Activated CD4-positive, alpha-beta T cell treated with anti-CD3 and anti-CD28 coated beads for 24 hours (primary cell): ENCODE measurements at places on chromosomes 1 and 21.

GRCh38 chr1:179030130-179030529 is 4.4 kb downstream of the FAM20B start:
- no peak for DNase-seq

DNA sequence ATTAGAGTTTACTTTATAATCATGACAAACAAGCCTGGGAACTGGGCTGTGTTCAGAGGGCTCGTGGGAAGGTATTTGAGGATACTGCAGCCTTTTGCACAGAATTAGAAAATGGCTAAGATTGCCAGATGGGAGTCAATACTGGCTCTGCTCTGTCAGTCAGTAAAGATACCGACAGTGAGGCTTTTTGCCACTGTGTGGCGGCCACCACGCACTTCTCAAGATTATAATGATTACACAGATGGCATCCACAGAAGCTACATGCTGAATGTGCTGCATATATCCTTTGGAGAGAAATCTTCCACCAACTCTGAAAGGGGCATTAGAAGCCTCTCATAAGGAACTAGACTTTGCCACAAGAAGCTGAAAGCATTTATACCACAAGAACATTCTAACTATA is 213.4 kb upstream of the PTBP2 start:
- no peak for DNase-seq

- DNase-seq, result no peak
These were observed 175.3 kb upstream of the KIAA0040 start for GRCh38 chr1:175367896-175368295.

GRCh38 chr1:220701974-220702373 is 11.8 kb downstream of the C1orf115 start:
- DNase-seq, result no peak

DNA sequence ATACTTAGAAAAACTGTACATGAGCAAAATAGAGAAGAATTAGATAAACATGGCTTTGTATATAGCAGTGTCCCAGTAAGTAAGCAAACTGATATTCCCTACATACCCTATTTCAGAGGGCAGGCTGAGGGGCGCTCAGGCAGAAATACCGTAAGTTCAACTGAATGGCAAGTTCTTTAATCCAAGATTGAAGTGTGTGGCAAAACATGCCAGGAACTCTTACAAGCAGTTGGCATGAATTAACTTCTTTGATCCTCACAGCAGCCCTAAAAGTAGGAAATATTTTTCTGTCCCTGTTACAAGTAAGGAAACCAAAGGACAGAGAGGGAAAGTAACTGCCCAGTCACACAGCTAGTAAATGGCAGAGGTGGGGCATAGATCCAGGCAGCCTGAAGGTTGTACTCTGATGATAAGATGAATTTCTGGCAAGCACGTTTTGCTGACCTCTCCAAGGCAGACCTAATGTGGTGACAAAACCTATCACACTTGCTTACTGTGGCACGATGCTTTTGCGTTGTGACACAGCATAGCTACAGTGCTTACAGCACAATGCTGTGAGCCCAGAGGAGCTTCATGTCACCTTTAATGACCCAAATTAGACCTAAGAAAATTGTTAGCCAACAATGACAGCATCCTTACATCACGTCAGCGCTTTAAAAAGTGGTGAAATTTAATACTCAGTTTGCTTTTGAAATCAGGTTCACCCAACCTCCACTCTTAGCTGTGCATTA is 35.0 kb upstream of the THEM4 start:
- DNase-seq, result no peak

- DNase-seq, result no peak
These were observed 89.7 kb upstream of the IFFO2 start for GRCh38 chr1:19045898-19046880.

- DNase-seq, result no peak
These were observed 85.8 kb upstream of the TMPRSS2 start for GRCh38 chr21:41593760-41594138.

DNA sequence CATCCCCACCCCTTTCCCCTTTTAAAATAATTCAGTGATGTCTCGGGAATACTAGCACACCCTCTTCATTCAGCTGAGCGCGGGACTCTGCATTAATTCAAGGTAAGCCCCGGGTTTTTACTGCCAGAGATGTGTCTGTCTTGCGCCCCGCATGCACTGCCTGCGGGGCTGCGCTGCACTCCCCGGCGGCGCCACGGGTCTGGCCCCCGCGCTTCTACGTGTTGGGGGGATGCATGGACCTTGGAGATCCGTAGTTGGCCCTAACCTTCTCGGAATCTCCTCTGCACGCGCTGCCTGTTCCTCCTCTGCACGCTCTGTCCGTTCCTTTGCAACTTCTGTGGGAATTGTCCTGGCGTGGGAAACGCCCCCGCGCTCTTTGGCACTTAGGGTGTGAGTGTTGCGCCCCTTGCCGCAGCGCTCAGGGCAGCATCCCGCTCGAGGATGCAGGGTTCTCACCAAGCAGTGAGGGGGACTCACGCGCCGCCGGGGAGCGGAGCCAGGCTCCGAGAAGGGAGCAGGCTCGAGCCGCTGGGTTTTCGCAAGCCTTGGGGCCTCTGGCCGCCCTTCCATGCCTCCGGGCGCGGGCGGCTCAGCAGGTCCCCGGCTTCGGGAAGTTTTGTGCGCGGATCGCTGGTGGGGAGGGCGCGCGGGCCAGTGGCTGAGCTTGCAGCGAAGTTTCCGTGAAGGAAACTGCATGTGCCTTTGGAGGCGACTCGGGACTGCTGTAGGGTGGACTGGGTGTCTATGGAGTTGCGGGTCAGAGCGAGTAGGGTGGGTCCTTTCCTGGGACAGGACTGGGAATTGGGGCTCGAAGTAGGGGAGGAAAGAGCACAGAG is 165.1 kb upstream of the CACNA1E start:
- DNase-seq, result no peak

- DNase-seq, result no peak
These were observed 11.8 kb downstream of the KANK4 start for GRCh38 chr1:62307446-62307845.

- DNase-seq, result no peak
These were observed 5.0 kb upstream of the RNF11 start for GRCh38 chr1:51231120-51231519.

GRCh38 chr21:46056450-46056903 is 41.4 kb upstream of the COL6A2 start:
- no peak for DNase-seq

DNA sequence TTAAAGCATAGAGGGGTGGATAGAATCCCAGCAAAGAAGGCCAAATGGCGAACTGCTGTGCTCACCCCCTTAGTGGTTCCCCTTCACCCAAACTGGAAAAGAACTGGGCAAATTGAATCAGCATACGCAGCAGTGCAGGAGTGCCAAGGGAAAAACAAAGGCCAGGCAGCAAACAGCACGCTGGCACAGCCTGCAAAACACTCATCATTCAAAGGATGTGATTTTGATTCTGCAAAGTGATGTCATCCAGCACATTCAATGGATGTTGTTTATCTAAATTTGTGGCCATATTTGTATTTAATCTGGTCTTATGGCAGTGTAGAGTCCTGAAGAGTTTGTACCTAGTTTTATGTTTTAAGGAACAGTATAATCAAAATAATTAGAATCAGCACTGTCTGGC is 71.8 kb upstream of the ECE1 start:
- no peak for DNase-seq

DNA sequence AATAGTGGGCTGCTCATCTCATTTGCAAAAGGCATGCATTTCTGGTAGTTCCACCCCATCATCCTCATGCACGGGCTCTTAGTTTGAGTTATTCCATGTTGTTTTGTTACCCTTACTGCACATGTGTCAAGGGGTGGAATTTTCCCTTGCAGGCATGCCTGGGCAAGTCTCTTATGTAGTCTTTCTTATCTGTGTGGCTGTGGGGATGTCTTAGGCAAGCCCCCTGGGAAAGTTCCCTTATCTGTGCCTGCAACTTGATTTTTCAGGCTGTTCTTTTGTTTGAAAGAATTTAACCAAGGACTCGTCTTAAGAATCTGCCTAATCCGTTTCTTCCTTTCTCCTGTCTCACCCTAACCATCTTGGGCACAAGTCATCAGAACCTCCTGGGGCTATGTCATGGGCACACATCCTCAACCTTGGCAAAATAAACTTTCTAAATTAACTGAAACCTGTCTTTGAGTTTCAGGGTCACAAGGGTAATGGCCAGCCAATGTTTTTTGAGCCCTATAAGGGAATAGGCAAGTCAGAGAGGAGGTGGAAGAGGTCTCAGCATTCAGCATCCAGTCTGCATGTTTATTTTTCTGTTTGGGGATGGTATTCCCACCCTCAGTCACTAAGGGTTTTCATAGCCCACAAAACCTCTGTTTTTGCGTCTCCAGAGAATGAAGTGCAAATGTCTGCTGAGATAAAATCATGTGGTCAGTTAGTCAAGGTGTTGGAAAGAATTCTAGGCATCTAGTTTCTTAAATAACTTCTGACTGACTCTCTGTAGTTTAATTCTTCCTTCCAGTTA is 579.7 kb downstream of the PLA2G4A start:
- no peak for DNase-seq

- no peak for DNase-seq
These were observed 359 bp downstream of the LRRC3 start for GRCh38 chr21:44455524-44456213.

- DNase-seq, result no peak
These were observed 97.4 kb upstream of the DUSP10 start for GRCh38 chr1:221839321-221839720.

- DNase-seq, result no peak
These were observed 10.4 kb downstream of the ARHGEF11 start for GRCh38 chr1:157035121-157035520.

GRCh38 chr1:233025567-233025966 is 75.2 kb downstream of the NTPCR start:
- no peak for DNase-seq

DNA sequence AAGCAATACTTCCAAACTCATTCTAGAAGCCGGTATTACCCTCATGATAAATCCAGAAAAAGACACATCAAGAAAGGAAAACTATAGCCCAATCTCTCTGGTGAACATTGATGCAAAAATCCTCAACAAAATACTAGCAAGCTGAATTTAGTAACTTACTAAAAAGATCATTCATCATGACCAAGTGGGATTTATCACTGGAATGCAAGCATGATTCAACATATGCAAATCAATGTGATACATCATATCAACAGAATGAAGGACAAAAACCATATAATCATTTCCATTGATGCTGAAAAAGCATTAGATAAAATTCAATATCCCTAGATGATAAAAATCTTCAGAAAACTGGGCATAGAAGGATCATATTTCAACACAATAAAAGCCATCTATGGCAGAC is 402.9 kb downstream of the TGFB2 start:
- DNase-seq, result no peak

DNA sequence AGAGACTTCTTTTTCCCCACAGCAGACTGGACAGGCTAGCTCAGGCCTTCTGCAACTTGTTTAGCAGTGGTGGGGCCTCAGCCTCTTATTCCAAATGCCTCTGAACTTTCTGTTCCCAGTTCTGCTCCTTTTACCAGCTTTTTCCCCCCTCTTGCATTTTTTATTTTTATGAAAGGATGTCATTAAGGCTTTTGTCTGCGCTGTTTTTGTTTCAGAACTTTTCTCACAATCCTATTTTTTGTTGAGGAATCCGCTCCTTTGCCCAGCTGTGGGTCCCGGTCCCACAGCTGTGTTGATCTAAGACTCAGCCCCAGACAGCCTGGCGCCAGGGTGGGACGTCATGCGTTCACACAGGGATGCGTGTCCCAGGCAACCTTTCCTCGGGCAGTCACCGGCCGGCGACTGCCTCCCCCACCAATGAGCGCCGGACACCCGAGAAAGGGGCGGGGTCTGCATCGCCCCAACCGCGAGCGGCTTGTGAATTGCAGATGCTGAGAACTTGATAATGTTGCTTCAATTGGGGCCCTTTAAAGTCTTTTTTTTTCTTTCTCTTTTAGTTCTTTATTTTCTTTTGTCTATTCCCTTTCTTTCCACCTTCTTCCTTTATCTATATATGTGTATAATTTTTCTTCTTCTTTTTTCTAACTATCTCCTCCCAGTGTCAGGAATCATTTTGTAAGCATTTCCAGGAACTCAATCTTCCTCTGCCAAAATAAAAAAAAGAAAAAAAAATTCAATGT is 3.0 kb upstream of the ID3 start:
- no peak for DNase-seq

DNA sequence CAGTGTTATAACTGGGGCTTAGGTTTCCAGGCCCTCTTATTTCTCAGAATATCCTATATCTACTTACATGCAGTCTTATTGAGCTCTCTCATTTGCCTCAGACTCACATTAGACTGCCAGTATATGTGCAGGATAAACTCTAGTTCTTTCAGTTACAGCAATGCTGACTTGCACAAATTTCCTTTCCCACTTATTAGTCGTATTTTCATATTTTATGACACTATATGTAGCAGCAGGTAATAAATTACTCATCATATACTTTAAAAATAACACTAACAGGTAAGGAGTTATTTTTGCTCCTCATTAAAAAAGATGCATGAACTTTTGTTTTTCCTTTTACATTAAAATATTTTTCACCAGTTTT is 65.7 kb downstream of the GADD45A start:
- DNase-seq, result no peak

GRCh38 chr1:17878837-17879236 is 123.7 kb downstream of the ACTL8 start:
- no peak for DNase-seq

- peak; percentile 20 for DNase-seq
These were observed at the start of gene SLC45A3 for GRCh38 chr1:205680073-205680851. TSS of gene SLC45A3 (minus strand) at chr1:205680509. CDS start at chr1:205664656, 15,853 bp downstream.

DNA sequence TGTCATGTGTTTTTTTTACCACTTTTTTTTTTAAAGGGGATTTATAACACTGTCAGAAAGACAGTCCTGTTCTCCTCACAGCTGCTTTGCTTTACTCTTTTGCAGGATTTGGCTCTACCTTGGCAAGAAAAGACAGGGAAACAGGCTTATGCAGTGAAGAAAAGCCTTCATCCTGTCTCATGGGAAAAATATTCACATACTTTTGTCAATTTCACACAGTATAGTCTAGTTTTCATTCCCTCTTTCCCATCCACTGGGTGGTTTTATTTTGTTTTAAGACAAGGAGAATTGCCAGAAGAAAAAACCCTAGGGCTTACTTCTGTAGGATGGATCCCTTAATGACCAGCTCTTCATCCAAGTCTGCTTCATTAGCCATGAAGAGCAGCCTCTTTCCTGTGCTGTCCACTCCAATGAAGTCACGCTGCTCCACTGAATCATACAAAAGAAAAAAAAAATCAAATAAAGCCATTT is 60.0 kb downstream of the EIF2B3 start:
- no peak for DNase-seq

GRCh38 chr21:44352253-44352860 is 1.1 kb upstream of the TRPM2 start:
- DNase-seq, result no peak

- no peak for DNase-seq
These were observed 20.1 kb downstream of the GALNT2 start for GRCh38 chr1:230087028-230087716.

DNA sequence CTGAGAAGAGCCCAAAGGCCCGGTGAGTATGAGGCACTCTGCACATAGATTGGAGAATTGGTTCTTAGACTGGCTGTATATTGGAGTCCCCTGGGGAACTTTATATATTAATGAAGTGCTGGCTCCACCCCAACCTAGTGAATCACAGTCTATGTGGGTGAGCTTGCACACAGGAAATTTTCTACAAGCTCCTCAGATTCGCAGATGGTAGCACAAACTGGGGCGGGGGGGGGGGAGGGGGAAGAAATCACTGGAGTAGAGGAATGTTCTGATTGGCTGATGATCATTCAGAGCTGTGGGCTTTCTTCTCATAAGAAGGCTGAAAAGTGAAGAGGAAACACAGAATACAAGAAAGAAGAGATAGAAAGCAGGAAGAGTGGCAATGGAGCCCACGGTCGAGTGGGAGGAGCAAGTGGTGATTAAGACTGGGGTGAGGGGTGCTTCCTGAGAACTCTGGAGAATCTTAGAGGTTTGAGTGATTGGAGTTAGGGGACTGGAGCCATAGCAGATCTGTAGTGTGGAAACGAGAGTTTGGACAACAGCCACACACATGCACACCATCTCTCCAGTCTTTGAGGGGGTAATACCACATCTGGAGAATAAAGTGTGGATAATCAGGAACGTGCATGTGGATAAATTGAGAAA is 465.9 kb upstream of the DAB1 start:
- no peak for DNase-seq
